Chondrocyte (in vitro differentiated cells): ENCODE measurements at places on chromosomes 7 and 10.

- no peak for DNase-seq
These were observed 201.2 kb downstream of the KCNMA1 start for GRCh38 chr10:77436257-77436975.

GRCh38 chr7:132255115-132255797 is 321.0 kb downstream of the PLXNA4 start:
- no peak for DNase-seq

GRCh38 chr10:51368943-51369342 is 294.7 kb downstream of the PRKG1 start:
- DNase-seq = no peak

- peak; percentile 82 for DNase-seq
These were observed 25.9 kb downstream of the DGKI start for GRCh38 chr7:137820677-137821420.

DNA sequence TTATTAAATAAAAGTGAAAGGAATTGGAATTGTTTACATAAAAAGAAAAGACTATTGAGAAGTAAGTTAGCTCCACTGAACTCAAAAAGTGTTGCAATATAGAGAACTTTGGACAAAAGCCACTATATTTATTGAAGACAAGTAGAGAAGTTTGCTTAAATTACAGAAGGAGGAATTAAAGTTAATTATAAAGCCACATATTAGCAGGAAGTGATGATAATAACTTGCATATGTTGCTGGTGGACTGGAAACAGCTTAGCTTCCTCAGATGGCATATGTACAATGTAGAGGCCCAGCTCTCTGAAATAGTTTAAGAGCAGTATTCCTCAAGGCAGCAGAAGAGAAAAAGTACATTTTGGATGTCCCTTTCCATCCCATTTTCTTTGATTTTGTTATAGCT is 400.7 kb downstream of the GATA3 start:
- DNase-seq = no peak

DNA sequence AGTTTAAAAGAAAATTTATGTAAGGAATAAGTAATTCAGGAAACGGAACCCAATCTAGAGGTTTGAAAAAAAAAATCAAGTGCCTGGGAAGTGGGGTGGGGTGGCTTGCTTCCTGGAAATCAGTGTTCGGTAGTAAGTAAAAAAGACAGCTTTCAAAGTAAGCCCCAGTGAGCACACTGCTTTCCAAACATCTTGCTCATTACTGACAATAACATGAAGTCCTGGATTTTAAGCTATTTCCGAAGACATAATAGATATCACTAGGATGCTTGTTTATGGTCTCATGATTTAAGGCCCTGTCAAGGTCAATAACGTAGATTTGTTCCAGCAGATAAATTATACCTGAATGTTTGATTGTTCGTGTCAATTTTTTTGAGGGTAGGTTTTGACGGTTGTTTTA is 1.3 kb downstream of the STAMBPL1 start:
- DNase-seq = no peak

GRCh38 chr7:81887098-81888090 is 117.5 kb upstream of the HGF start:
- DNase-seq = no peak

DNA sequence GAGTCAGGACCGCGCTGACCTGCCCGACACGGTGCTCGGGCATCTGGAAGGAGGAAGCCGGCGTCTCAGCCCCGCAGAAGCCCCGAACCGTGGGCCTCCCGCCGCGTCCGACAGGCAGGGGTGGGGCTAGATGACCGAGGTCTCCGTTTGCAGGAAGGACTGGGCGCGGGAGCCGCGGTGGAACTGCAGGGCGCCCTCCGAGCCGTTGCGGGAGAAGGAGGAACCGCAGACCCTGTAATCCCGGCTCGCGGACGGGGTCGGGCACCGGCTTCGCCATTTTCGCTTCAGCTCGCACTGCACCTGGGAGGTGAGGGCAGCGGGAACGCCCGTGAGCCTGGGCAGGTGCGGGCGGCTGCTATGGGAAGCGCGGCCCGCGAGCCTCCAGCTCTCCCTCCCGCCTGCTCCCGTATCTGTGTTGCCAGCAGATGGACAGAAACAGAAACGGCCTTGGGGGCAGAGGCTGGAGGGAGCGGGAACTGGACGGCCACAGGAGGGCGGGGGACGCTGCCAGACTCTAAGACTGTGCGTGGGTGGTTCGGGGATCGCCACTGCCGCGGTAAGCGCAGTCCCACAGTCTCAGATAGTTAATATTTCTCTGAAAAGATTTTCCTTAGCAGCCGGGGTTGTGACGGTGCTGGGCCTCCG is 114.1 kb downstream of the VIPR2 start:
- no peak for DNase-seq

DNA sequence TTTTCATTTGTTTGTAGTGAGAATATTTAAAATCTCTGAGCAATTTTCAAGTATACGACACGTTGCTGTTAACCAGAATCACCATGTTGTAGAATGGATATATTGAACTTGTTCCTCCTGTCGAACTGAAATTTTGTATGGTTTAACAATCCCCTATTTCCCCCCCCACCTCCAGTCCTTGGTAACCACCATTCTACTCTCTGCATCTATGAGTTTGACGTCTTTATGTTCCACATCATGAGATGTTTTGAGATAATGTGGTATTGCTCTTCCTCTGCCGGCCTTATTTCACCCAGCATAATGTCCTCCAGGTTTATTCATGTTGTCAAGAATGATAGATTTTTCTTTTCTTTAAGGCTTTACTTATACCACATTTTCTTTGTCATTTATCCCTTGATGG is 17.4 kb upstream of the PRKCQ start:
- no peak for DNase-seq

DNA sequence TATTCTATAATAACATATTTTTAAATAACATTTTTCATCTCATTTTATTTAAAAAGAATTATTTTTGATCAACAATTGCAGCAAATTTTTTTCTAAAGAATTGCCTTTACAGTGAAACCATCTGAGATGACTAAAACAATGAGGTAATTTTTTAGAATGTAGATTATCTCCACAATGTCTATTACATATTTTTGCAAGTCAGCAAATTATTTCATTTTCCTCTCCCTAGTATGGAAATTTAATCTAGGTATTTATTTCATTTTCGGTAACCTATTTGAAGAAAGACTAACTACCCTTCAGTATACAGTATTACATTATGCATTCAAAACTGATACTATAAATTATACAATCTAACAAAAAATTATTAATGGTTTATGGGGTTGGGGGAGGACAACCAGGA is 213.2 kb upstream of the SP4 start:
- DNase-seq = no peak

DNA sequence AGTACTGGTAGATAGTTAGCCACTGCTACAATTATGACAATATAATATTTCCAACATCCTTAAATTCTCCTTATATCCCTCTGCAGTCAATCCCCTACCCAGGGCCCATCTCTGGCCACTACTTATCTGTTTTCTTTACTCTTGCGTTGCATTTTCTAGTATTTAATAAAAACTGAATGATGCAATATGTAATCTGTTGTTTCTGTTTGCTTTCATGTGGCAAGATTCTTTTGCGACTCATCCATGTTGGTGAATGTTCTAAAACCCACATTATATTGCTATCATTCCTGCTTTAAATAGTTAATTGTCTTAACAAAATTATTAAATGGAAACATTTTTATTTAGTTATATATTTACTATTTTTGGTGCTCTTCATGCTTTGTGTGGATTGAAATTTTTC is 338.5 kb downstream of the MDFIC start:
- DNase-seq = no peak

DNA sequence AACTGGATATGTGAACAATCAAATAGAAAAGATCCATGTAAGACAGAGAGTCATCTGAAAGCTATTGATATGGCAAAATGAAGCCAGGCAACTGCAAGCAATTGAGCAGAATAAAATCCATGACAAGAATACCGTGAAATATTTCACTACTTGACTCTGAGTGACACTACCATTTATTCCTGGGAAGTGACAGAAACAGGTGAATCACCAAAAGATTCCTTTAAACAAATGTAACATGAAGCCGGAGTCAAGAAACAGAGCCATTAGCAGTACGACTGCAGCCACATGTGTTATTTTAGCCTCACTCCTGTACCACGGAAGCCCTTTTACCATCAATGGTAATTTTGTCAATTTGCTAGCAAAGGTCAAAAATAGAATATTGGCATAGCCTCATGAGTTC is 197.7 kb upstream of the POT1 start:
- DNase-seq = no peak

DNA sequence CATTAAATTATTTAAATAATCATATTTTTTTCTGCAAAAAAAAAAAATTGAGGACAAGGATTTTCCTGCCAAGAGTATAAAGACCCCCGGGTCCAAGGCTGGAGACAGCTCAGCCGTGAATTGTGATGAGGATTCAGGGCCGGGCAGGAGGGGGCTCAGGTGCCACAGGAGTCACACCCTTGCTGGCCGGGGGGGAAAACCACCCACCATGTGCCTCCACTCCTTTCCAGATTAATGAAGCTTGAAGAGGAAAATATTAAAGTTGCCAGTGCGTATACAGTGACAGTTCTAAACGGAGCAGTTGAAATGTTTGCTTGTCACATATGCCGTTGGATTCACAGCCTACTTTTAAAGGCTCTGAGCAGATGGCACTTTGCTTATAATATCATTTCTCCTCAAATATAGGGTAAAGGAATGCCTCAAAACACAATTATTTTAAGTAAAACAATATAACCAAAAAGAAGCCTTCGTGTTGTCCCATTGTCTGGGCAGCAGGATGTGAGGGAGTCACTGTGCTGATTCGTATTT is 49.6 kb downstream of the ADARB2 start:
- no peak for DNase-seq

- no peak for DNase-seq
These were observed 143.3 kb upstream of the KAT6B start for GRCh38 chr10:74683067-74683466.

GRCh38 chr10:9009505-9009904 is 955.0 kb downstream of the GATA3 start:
- no peak for DNase-seq

GRCh38 chr10:122669842-122670241 is 29.8 kb downstream of the C10orf120 start:
- no peak for DNase-seq
